A549 treated with AZD2906 at 1 μM for 4 hours (cell line): ENCODE measurements at places on chromosomes 12 and 14. TPM values are rescaled to one million over a fixed set of nuclear protein-coding genes. Genes with fewer than 3 reads are reported as not detected.

BATF gene
- total RNA-seq: 0.11 TPM in 1 of 5 replicates, not detected in the others

KRT7 gene
- total RNA-seq: 5,269 to 6,220 TPM (median 5,903 TPM) in 5 replicates

ALDH1L2 gene
- total RNA-seq: 2.5 to 4.0 TPM (median 3.5 TPM) in 5 replicates

CKAP4 gene
- total RNA-seq: 70.5 to 79.4 TPM (median 77.9 TPM) in 5 replicates

RNASE1 gene
- total RNA-seq: 0.10 to 0.36 TPM (median 0.18 TPM) in 4 of 5 replicates, not detected in the other

PIANP gene
- 0.75 to 1.00 TPM (median 0.92 TPM) in 5 replicates for total RNA-seq

DTX1 gene
- 0.26 to 0.45 TPM (median 0.36 TPM) in 5 replicates for total RNA-seq
